ENCODE measurements at places on chromosomes 16 and 17.

GRCh38 chr16:17382949-17383863, 87.6 kb downstream of the XYLT1 start:
- DNase-seq: no peak

DNA sequence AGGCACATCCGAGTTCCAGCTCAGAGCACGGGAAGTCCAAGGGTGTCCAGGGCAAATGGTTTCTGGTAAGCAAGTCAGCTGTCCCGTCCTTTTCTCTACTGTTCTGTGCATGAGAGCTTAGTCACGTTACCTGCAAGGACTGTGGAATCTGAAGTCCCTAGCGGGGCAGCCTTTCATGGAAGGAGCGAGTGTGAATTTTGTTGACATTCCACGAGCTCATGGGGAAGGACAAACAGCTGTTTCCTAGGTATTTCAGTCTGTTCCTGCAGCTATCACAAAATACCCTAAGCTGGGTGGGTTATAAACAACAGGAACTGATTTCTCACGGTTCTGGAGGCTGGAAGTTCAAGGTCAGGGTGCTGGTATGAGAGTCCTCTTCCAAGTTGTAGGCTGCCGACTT, 109.2 kb downstream of the SDR42E1 start:
- DNase-seq: no peak

GRCh38 chr17:15249487-15249886, 15.6 kb downstream of the PMP22 start:
- no peak for DNase-seq

DNA sequence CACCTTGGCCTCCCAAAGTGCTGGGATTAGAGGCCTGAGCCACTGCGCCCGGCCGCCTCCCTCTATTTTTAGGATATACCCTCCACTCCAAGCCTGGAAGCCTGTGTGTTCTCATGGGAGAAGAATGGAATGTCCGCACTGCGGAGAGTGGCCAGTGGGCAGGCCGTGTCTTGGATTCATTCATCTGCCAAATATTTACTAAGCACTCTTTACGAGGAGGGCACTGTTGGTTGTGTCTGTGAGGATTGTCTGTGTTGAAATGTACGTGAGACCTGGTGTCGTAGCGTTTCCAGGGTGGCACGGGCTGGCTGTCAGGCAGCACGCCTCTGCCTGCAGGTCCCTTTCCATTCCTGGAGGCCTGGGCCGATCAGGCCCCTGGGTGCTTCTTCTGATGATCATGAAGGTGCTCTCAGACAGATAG, 19.2 kb downstream of the PGS1 start:
- no peak for DNase-seq

DNA sequence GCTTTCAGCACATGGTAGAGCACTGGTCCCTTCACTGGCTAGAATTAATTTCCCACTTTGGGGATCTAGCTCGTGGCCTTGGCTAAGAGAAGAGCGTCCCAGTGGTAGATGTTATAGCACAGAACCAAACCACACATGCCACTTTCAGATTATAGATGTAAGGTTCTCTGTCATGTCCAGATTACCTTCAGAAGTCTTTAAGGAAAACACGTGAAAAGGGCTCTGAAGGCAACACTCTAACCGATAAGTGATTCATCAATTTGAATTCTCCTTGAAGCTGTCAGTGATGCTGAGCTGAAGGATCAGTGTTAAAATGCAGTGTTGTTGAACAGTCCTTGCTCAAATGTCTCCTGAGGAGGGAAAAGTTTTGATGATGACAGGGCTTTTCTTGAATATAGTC, 43.5 kb upstream of the VPS4A start:
- no peak for DNase-seq

- no peak for DNase-seq
These were observed 269.9 kb downstream of the SHISA9 start for GRCh38 chr16:13171313-13171712.

- no peak for DNase-seq
These were observed 37.5 kb upstream of the CIBAR2 start for GRCh38 chr16:85149776-85150175.

GRCh38 chr16:84307209-84307954, 12.7 kb downstream of the WFDC1 start:
- no peak for DNase-seq

DNA sequence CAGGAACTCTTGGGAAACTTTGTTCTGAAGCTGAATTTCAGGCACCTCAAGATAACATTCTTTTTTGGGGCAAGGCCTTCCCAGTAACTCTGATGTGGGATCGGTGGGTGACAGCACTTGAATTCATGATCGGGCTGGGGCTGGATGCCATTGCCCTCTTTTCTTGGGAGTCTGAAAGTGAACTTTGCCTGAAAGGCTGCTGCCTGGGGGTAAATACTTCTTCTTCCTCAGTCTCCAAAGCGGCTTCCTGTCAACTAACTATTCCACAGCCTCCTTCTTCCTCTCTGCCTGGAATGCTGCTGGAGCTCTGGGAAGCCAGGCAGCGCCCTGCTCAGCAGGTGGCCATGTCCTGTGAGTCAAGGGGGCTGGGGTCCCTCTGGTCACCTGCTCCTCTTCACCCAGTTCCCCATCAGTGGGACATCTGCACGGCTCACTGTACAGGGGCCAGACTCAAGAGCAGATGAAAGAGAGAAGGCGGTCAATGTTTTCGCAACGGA, 79.5 kb downstream of the WIPI1 start:
- no peak for DNase-seq

GRCh38 chr17:21005367-21005766, 37.4 kb downstream of the USP22 start:
- DNase-seq: no peak

DNA sequence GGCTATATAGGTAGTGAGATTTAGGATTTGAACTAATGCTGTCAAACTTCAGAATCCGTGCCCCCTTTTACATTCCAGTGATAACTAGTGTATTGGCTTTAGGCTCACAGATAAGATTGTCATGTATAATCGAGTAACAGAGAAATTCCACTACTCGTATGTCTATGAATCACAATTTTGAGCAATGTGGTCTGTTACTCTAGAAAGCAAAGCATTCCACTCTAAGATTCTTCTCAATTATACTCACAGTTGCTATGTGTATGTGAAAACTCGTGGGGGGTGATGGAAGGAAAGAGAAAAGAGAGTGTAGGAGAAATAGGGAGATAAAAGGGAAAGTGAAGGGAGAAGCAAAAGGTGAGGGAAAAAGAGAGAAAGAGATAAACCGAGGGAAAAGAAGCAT, 1175.1 kb upstream of the GOT2 start:
- no peak for DNase-seq

DNA sequence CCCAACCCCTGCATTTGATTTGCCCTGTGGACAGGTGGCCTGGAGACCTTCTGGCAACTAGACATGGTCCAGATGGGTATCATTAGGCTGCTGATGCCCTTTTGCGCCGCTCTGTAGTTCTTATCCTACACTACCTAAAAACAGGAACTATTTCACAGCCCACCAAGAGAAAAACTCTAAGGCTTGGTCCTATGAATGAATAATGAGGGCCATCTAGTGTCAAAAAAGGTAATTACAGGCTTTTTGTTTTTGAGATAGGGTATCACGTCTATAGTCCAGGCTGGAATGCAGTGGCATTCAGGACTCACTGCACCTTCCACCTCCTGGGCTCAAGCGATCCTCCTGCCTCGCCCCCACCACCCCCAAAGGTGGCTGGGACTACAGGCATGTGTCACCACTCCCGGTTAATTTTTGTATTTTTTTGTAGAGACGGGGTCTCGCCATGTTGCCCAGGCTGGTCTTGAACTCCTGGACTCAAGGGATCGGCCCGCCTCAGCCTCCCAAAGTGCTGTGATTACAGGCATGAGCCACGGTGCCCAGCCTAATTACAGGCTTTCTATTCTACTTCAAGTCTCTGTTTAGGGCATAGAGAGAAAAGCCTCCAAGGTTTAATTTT, 20.9 kb downstream of the COIL start:
- DNase-seq: no peak

- DNase-seq: no peak
These were observed 37.8 kb downstream of the BCO1 start for GRCh38 chr16:81276323-81276722.

GRCh38 chr16:30375864-30376263, 1.3 kb downstream of the MYL11 start:
- no peak for DNase-seq
